Stimulated activated CD8-positive, alpha-beta memory T cell treated with anti-CD3 and anti-CD28 coated beads, Interleukin-15, amount 100 ng/mL, for 48 hours (primary cell): ENCODE measurements at places on chromosomes 4 and X.

- DNase-seq, result no peak
Observed at GRCh38 chr4:87405211-87405820, 14.3 kb upstream of the HSD17B11 start.

- no peak for DNase-seq
Observed at GRCh38 chrX:44621078-44621477, 78.4 kb upstream of the FUNDC1 start.

GRCh38 chrX:75303795-75304194, 29.9 kb downstream of the UPRT start:
- no peak for DNase-seq

GRCh38 chr4:105483840-105484239, 10.0 kb upstream of the PPA2 start:
- no peak for DNase-seq

- DNase-seq, result no peak
Observed at GRCh38 chr4:62531731-62532130, 1331.6 kb downstream of the ADGRL3 start.

DNA sequence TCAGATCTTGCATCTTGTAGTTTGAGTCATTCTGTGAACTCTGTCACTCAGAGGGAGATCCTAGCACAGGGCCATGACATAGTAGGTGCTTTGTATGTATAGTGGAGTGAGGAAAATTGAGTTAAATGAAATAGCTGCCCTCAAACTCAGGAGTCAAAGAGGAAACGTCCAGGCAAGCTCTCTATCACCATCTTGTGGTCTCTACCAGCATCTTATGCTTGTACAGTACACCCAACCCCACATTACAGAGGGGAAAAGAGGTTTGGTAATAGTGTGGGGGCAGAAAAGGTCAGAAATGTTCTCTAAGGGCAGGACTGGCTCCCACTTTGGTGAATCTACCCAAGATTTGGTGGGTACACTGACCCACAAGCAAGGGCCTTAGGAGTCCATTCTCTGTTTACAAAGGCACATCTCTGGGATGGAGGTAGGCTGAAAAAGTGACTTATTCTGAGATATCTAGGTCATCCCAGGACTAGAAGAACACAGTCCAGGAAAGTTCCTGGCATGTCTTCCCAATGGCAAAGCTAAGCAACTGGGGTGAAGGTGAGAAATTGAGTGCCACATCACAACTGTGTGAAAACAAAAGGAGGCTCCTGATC, 131.8 kb downstream of the OR13H1 start:
- no peak for DNase-seq

DNA sequence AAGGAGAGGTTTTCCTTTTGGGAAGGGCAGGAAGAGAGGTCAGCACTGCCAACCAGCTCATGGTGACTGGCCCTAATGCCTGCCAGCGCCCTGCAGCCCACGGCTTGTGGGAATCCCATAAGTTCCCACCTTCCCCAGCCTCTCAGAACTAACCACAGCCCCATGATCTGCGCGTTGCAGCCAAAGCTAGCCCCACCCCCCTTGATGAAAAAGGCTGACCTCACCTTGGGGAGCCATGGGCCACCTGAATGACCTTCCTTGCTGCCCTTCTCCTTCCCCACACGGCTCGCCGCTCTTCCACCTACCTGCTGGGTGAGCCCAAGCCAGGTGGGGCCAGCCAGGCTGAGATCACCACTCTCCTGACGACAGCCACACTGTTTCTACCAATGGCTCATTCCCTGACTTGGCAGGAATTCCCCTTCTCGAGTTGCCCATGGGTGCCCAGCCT, 3.9 kb upstream of the ELF4 start:
- DNase-seq, result no peak

- peak; percentile 70 for DNase-seq
Observed at GRCh38 chrX:40176351-40177116, 78.8 kb upstream of the BCOR start.

- DNase-seq, result no peak
Observed at GRCh38 chr4:158446106-158446505, 75.6 kb upstream of the RXFP1 start.

- DNase-seq, result no peak
Observed at GRCh38 chrX:39757971-39758370, 339.8 kb downstream of the BCOR start.

DNA sequence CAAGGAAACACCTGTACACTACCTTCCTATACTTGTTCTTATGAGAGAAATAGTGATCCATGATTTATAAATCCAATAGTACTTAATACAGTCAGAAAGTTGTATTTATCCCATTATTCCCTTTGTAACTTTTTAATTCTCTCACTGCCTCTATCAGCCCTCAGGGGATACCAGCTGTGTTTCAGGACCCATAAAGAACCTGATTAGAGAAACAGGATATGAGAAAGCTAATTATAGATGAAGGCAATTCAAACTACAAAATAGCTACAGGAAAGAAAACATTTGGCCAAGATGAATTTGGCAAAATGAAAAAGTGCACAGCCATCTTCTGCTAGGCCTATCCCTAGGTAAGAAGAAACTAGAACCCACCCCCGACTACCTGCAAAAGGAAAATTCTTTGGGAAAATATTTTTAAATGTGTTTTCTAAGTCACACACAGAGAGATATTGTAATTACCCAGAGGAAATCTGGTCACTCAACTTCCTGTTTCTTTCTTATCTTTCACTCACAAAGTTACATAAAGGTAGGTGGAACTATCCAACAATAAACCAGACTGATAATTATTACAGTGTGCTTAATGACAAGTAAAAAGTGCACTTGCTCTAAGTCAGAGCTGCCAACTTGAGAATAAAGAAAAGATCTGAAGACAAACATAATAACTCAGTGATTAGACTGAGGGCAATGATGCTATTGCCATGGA, 836.5 kb upstream of the HTR2C start:
- no peak for DNase-seq

- DNase-seq, result no peak
Observed at GRCh38 chrX:46125111-46125510, 420.1 kb downstream of the ZNF674 start.

GRCh38 chrX:105269386-105269785, 48.9 kb upstream of the TEX13A start:
- DNase-seq, result no peak

DNA sequence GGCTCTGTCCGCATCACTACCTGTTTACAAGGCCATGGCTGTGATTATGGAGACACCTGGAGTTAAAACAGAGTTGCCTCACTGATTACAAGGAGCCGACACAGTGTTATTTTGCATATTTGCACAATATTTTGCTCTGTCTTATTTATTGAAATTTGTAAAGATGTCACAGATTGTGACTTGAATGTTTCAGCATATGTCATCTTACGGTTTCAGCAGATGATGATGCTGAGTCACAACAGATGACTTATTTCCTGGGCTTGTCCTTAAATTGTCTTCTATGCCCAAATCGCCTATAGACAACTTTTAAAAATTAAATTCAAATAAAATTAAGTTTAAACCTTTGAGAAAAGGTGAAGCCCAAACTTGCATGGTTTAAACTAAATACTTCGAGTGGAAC, 87.1 kb upstream of the INPP4B start:
- no peak for DNase-seq

- no peak for DNase-seq
Observed at GRCh38 chr4:141702472-141703182, 66.2 kb downstream of the IL15 start.
